ENCODE measurements at places on chromosomes 2 and 18.

DNA sequence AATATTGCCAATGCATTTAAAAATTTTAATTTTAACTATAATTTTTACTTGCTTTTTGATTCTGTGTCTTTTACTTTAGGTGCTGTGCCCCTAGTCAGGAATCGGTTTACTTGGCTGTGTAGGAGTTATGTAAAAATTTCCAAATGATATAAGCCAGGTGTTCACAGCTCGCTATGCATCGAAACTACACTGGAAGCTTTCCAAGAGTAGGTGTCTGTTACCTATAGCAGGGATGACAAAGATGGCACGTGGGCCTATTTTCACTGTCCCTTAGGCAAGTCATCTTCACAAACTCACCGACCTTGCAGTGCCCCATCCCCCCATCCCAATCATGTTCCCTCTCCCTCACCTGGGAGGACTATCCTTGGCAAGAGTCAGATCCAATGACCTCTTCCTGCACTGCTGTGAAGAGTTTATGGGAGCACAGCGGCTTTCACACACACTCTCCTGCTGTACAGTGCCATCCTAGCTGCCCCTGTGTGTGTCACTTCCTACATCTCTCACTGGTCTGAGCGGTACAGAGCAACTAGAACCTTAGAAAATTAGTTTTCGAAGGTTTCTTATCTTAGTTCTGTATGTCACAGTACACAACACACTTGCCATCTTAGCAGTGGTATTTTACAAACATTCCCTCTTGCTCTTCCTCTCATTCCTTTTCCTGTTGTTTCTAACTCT, 49.2 kb upstream of the NAB1 start:
- DNase-seq, result no peak

DNA sequence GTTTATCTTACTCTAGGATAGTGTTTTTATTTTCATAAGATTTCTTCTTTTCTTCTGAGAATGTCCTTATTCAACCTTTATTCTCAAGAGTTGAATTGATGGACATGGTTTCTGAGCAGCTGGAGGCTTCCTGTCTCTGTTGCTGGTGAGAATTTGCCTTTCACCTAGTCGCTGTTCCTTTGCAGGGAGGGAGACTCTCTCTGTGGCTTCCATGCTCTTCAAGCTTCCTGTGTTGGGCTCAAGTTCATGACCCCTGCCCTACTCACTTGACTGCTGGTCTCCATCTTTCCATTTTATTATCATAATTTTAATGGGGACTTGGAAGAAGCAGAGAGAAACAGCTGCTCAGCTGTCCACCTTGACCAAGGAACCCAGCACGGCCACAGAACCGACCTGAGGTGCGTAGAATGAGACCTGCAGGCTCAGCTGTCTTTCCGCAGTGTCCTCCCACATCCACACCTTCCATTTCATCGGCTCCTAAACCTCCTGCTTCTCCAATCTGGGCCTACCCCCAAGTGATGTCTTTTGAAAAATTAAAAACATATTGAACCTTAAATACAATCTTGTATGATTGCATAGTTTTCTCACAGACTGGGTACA, 24.2 kb downstream of the TMEM18 start:
- DNase-seq, result no peak

- DNase-seq, result no peak
Measured at GRCh38 chr2:215032153-215032552, 106.3 kb downstream of the ABCA12 start.

- no peak for DNase-seq
Measured at GRCh38 chr2:134836986-134837385, 1.4 kb upstream of the ACMSD start.

GRCh38 chr2:151878655-151879563, 50.7 kb upstream of the ARL5A start:
- DNase-seq, result no peak

All from stimulated activated CD4-positive, alpha-beta T cell treated with anti-CD3 and anti-CD28 coated beads, Interleukin-4, amount 100 ng/mL, for 24 hours (primary cell).